ENCODE measurements at places on chromosomes 12 and 14.

GRCh38 chr14:61860294-61860918, 98.2 kb downstream of the SNAPC1 start:
- DNase-seq: peak; percentile 50

- no peak for DNase-seq
Observed at GRCh38 chr12:22856178-22856577, 231.2 kb downstream of the ETNK1 start.

DNA sequence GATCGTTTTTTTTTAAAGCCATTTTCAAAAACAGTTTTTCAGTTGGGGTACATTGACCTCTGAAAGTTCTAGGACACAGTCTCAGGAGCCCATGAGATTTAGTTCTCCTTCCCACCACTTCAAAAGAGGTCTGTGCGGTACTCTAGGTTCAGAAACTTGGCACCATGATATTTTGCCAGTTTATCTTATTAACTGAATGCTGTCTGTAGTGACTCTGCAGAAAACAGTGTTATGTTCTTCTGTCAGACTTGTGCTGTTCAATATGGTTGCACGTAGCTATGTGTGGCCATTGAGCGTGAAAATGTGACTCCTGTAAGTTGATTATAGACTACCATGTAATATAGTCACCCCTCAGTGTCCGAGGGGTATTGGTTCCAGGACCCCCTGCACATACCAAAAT, 35.9 kb downstream of the CRADD start:
- DNase-seq: no peak

- no peak for DNase-seq
Observed at GRCh38 chr14:39740454-39740853, 308.2 kb upstream of the FBXO33 start.

DNA sequence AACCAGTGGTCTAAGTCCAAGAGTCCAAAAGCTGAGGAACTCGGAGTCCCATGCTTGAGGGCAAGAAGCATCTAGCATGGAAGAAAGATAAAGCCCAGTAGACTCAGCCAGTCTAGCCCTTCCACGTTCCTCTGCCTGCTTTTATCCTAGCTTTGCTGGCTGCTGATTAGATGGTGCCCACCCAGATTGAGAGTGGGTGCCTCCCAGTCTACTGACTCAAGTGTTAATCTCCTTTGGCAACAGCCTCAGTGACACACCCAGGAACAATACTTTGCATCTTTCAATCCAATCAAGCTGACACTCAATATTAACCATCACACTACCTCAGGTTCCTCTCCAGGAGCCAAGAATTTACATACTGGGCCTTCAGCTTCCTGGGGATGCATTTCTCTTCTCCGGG, 476.1 kb downstream of the FUT8 start:
- DNase-seq: no peak

DNA sequence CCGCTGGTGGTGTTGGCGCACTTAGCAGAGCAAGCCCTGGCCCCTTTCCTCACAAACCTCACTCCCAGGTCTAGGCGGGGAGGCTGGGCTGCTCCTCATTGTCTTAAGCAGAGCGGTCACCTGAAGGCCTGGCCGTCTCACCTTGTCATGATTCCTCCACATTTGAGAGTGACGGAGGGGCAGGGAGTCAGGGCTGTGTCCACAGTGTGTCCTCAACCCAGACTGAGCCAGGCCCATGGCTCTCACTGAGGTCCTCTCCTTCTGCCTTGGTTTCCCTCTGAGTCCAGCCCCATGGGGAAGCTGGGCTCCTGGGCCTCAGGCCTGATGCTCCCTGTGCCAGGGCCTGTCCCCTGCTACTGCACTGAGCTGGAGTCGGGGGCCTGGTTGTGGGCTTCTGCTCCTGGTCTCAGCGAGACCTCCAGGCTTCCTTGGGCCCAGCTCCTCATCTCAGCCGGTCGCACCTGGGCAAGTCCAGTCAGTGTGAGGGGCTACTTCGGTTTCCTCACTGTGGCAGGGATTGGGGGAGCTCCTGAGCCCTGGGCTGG, 44.9 kb downstream of the KRT80 start:
- no peak for DNase-seq

DNA sequence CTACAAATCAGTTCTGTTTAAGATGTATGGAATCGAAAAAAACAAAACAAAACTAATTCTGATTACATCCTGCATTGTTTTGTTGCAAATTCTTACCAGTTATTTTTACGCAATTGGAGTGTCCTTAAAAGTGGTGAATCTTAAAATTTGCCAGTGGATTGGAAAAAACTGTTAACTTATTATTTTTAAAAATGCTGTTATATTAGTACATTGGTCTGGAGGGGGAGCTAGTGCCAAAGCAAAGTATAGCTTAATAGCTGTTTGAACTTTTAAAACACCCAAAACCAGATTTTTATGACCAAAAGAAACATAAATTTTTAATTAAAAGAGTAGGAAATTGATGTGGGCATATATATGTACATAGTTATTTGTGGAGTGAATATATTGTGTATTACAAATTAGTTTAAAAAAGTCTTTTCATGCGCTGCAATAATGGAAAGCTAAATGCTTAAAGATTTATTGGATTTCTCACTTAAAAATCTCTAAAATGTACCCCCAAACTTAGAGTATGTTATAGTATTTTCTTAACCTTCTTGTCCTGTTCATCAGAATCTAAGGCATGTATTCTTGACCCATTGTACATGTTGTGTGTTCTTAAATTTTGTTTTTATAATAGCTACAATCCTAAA, 2.5 kb downstream of the FUT8 start:
- DNase-seq: no peak

DNA sequence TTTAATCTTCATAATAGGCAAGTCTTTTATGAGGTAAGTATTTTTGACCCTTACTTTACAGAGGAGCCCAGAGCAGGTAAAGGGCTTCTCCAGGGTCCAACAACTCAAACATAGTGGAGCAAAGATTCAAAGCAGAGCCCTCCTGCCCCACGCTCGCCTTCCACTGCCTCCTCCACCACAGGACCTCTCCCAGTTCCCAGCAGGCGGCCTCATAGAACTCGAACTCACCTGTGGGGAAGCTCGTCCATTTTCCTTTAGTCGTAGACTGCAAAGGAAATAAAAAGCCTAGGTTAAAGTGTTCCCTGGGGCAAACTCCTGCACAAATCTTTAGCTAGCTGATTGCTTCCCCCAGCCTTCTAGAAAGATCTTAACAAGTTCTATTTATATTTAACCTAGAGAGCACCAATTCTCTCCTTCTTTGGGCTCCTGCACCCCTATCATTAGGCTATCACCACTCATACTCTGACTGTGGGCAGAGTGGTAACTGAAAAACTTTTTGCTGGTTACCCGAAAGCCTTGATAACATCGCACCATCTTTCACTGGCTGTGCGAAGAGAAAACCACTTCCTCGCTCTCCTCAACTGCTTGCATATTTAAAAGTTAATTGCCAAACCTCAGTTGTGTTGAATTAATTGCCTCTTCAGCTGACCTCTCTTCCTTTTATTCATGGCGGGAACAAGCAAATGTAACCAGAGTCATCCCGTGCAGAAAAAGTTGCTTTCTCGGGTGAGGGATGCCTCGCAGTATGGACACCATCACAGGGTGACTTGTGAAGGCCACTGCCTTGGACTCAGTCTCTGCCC, 299.6 kb downstream of the DPF3 start:
- DNase-seq: no peak

GRCh38 chr14:69852531-69853321, 26.5 kb upstream of the SMOC1 start:
- DNase-seq: no peak

DNA sequence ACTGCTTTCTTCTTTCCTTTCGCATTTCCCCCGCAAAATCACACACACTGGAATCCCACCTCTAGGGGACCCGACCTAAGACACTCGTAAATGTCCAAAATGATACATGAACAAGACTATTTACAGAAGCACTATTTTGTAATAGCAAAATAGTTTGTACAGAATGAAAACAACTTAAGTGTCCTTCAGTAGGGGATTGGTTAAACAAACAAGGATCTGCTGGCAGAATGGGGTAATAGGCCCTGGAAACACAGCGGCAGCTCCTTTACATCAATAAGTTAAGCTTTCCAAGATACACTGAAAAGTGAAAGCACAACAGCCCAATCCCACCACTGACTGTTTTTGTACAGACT, 48.8 kb downstream of the LTBP2 start:
- no peak for DNase-seq

DNA sequence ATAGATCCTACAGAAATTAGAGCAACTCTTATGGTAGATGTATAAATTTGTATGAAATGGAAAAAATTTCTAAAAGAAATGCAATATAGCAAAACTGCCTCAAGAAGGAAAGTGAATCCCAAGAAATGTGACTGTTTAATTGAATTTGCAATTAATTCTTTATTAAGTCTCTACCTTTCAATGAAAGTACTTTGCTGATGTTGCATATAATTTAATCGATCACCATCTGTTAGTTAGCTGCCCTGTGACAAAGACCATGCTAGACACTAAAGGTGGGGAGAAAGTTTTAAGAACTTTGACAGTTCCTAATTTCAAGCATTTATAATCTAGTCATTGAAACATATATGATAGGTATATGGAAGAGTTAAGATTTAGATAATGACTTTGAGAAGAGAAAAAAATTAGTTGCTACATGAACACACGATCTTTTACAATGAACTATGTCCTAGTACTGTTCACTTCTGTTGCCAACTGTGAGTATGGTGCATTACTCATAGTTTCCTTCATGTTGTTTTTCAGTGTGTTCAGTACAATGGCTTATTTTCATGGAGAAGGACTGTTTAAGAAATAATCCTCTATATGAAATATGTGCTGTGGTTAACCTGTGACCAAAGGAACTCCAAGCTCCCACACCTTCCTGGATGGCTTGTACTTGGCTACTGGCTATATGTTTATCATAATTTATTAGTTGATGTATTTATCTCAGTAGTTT, 128.4 kb downstream of the METTL25 start:
- no peak for DNase-seq

DNA sequence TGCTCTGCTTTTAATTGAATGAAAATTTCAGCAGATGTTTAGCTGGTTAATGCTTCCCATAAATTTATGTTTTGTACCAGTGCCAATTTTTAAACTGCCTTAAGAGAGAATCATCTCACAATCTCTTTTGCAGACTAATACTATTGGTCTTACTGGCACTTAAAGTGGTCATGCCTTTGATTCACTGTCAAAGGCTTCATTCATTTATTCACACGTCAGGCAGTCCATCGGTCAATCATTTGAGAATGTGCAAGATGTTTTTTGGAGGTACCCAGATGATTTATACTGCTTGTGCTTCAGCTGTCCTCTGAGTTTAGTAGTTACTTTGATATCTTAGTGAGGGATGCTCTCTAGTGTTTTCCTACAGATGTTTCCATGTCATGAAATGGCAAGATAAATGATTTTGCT, 83.4 kb downstream of the NAV3 start:
- DNase-seq: no peak

DNA sequence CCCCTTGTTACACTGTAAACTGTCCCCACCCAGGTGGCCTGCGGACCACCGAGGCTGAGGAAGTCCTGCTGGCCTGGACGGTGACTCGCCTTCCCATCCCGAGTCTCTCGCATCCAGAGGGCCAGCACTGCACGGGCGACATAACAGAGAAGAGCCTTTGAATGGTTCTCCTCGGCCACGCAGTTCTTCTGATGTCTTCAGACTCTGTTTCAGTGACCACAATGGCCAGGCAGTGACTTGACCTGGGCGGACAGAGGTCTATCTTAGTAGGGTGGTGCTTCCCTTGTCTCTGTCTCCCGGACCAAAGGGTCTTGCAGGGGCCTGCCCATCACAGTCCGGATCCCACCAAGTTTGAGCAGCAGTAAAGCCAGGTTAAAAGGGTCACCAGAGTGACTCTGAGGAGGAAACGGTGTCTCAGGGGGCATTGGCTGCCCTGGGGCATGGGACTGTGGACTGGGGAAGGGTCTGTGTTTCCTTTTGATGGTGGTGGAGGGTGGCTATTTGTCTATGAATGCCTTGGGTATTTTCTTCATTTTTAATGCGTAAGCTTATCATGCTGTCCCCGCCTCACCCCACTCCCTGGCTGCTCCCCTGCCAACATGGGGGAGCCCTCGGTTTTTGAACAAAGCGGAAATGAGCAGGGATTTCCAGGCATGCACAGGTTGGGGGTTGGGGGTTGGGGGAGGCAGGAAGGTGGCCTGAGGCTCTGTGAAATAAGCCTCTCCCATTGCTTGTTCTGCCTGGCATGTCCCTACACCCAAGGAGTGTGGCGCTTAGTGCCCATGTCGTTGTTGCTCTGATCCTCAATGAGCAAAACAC, 10.3 kb downstream of the KRT85 start:
- DNase-seq: no peak

Data from stimulated activated CD4-positive, alpha-beta T cell treated with anti-CD3 and anti-CD28 coated beads, TNF-alpha, amount 100 ng/mL, for 4 hours (primary cell).